CD4-positive, CD25-positive, alpha-beta regulatory T cell (primary cell): ENCODE measurements at places on chromosomes 3 and 15. TPM values are rescaled to one million over a fixed set of nuclear protein-coding genes. Genes with fewer than 3 reads are reported as not detected.

DNA sequence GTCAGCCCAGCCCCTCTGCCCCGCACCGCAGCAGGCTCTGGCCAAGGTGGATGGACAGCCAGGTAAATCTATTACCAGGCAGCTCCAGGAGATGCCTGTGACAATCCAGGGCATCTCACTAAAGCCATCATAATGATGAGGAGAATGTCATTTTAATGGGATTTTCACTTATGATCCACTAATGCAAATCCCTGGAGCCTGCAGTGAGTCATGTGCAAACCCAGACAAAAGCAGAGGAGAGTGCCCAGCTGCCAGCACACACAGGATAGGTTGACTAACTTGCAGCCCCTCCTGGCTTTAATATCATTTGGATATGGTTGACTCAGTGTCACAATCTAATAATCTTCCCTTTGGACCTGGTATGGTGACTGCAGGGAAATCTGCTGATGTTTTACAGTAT lies 206.9 kb upstream of the TRIM42 start:
- no peaks in the 10 kb centered on the region for H3K36me3 ChIP-seq
- H3K27me3 ChIP-seq: no peaks in the 10 kb centered on the region
- no peak overlapping the region for H3K27ac ChIP-seq
- H3K4me3 ChIP-seq: no peak overlapping the region
- no peaks in the 10 kb centered on the region for H3K4me1 ChIP-seq

- H3K27me3 ChIP-seq: no peaks in the 10 kb centered on the region
- no peak overlapping the region for H3K4me3 ChIP-seq
- H3K36me3 ChIP-seq: no peaks in the 10 kb centered on the region
- H3K4me1 ChIP-seq: peaks cover 18% of the 10 kb centered on the region
These were observed 75.1 kb downstream of the TNIK start for GRCh38 chr3:171385086-171385485.

The A4GNT gene
- not detected for total RNA-seq

The GOLGA8M gene
- total RNA-seq: 1.1 TPM

The ISLR gene
- total RNA-seq: not detected

The KNG1 gene
- total RNA-seq: not detected

The CD200 gene
- total RNA-seq: 2.8 TPM

DNA sequence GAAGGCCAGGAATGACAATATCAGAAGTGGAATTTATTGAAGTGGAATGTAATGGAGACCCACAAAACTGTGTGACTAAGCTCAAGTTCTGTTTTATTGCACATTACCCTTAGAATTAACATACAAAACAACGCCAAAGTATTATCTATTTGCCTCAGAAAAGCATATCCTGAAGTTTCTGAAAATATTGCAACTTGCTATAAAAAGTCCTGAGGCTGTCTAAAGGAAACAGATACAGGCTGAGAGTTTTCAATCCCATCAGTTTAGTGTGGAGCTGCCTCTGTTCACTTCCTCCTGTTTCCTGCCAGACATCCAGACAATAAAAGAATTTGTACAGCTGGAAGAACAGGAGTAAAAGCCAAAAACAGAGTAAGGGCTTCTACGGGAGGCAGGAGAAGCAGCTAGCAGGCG lies 108.8 kb downstream of the FBN1 start:
- H3K4me1 ChIP-seq: no peaks in the 10 kb centered on the region
- H3K27ac ChIP-seq: no peak overlapping the region
- H3K4me3 ChIP-seq: no peak overlapping the region
- no peaks in the 10 kb centered on the region for H3K27me3 ChIP-seq
- no peaks in the 10 kb centered on the region for H3K36me3 ChIP-seq

The TRA2B gene
- total RNA-seq: 631 TPM
